Chondrocyte (in vitro differentiated cells): ENCODE measurements at places on chromosomes 5 and 9.

DNA sequence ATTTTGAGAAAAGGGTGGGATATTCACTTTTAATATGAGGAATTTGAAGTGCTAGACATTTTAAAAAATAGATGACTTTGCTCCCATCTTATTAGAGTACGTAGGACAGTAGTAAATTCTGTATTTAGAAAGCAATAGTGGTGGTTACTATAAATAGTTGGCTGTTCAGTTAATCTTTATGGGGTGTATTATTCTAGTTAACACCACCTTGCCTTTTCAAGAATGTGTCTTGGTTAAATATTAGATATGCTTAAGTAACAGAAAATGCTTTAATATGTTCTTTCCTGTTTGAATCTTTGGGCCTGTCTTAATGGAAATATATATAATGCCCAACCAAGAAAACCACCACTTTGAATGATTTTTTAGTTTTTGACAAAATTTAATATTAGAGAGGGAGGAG lies 608.7 kb upstream of the FAM174A start:
- no peak for DNase-seq

GRCh38 chr5:31901807-31902530 lies 263.0 kb downstream of the PDZD2 start:
- DNase-seq, result no peak

- DNase-seq, result no peak
Observed at GRCh38 chr9:27655441-27655840, 82.2 kb upstream of the C9orf72 start.

- DNase-seq, result no peak
Observed at GRCh38 chr9:130189840-130190239, 17.6 kb downstream of the NCS1 start.

- peak; percentile 84 for DNase-seq
Observed at GRCh38 chr5:1750469-1750868, 49.2 kb downstream of the MRPL36 start.

DNA sequence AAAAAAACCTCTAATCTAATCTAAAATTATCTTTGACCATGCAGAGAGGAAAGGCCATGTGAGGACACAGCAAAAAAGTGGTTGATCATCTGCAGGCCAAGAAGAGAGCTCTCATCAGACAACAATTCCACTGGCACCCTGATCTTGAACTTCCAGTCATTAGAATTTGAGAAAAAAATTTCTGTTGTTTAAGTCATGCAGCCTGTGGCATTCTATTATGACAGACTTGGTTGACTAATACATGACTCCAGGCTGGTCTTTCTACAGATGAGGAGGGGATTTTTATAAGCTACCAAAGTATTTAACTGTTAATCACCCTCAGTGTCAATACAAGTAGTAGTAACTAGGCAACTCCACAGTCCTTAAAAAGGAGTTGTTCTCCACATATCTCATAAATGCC lies 358.5 kb upstream of the RGMB start:
- no peak for DNase-seq

DNA sequence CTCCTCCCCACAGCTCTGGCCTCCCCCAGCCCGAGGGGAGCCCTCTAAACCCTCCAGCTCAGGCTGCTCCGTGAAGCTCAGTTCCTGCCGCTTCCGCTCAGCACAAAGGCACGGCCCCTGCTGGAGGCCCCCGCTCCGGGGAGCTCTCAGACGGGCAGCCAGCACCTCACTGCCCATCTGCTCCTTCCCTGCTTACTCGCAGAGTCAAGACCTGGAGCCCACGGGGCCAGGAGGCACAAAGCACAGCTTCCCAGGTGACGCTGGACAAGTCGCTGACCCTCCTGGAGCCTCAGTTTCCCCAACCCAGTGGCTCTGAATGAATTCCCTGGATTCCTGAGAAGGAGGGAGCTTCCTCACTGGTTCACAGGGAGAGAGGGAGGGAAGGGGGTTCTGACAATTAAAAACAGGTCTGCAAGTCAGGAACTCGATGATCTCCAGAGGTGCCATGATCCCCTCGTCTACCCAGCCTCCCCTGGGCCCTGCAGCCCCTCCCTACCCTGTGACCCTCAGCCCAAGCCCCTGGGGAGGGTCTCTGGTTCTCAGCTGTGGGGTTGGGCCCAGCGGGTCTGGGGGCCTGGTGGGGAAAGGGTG lies 36.2 kb downstream of the VAV2 start:
- peak; percentile 87 for DNase-seq

DNA sequence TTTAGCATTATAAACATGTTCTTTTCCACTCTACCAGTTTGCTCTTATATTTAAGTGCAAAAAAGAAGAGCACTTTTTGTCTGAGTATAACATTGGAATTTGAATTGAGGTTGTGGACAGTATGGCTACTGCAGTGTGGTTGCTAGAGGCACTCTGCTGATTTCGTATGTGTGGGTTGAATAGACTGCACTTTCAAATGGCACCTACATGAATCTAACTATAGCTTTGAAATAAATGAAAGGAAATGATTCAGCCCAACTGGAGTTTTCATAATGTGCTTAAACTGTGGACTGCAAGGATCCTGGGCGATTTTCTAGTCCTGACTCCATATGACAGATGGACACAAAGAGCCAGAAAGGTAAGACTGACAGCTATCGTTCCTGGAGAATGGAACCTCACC lies 657.6 kb upstream of the RIOK2 start:
- no peak for DNase-seq

DNA sequence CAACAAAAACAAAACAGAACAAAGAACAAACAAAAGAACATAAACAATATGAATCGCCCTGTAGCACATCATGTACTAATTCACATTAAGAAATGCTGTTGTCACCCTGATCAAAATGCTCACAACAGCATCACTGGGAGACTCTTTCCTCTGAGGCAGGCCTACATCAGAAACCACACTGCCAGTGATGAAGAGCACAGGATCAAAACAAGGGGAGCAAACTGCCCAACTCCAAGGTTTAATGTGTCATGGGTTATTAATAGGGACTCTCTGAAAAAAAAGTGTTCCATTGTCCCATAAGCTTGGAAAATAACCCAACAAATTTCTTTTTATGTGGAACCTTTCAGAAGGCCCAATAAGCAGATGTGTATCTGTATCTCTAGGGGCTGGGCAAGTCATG lies 74.2 kb downstream of the PTPN3 start:
- no peak for DNase-seq
